Stimulated activated CD4-positive, alpha-beta T cell treated with anti-CD3 and anti-CD28 coated beads, TNF-alpha, amount 100 ng/mL, for 24 hours (primary cell): ENCODE measurements at places on chromosomes 12 and 14.

GRCh38 chr12:64745259-64745807 is 13.9 kb downstream of the GNS start:
- no peak for DNase-seq

DNA sequence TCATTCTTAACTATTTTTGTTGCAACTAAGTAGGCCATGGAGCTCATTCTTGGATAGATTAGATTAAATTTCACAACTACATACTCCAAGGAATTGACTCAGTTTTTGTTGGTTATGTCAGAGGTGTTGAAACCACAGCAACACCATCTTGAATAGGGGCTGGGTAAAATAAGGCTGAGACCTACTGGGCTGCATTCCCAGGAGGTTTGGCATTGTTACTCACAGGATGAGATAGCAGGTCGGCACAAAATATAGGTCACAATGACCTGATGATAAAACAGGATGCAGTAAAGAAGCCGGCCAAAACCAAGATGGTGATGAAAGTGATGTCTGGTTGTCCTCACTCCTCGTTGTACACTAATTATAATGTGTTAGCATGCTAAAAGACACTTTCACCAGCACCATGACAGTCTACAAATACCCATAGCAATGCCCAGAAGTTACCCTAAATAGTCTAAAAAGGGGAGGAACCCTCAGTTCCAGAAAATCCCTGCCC is 20.9 kb downstream of the DMAC2L start:
- DNase-seq = no peak

DNA sequence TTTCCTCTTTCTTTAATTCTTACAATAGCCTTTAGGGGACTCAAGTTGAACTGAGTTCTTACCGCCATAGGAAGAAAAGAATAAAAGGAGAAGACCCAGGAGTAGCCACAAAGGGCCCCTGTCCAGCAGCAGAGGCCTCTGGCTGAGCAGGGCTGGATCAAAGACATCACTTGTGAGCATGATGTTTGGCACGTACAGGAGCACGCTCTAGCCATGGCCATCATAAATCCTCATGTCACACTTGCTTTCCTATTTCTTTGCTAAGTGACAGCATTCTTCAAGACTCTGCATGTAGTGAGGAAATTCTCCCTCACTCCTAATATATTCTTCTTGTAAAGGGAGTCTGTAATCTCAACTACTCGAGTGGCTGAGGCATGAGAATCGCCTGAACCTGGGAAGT is 15.7 kb downstream of the CLEC4C start:
- no peak for DNase-seq

DNA sequence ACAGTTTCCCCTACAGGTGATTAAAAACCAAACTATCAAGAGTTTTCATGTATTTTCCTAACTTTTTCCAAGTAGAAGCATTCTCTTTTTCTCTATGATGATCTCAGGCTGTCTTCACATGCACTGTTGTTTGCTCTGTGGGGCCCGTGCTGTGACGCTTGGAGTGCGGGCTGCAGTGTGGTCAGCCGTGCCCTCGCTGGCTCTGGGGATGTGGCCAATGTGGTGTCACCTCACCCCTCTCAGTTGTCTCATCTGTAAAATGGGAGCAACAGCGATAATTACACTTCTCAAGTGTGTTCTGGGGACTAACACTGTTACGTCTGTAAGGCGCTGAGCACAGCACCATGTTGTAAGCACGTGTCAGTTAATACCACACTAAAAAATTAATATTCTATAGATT is 28.6 kb downstream of the DDX51 start:
- no peak for DNase-seq

- no peak for DNase-seq
Measured at GRCh38 chr14:90720336-90720735, 95.9 kb downstream of the TTC7B start.
